Coronary artery (tissue), 2 donors: ENCODE measurements at places on chromosomes 11 and 22.

GRCh38 chr22:25875461-25875860 lies 133.5 kb downstream of the MYO18B start:
- peak; percentile 1 for DNase-seq

DNA sequence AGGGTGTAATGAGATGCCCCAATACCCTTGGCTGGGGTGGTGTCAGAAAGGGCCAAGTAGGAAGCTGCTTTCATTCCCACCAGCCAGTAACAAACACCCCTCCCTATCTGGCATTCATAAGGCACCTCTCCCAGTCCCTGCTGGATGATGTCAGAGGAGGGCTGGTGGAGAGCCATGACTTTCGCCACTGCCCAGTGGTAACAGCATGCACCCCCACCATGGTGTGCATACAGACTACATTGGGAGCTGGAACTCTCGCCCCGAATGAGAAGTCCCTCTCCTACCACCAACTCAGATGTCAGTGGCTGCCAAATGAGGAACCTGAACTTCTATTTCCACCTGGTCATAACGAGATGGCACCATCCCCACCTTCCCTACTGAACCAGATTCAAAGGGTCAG lies 73.3 kb downstream of the SGSM3 start:
- DNase-seq: no peak

DNA sequence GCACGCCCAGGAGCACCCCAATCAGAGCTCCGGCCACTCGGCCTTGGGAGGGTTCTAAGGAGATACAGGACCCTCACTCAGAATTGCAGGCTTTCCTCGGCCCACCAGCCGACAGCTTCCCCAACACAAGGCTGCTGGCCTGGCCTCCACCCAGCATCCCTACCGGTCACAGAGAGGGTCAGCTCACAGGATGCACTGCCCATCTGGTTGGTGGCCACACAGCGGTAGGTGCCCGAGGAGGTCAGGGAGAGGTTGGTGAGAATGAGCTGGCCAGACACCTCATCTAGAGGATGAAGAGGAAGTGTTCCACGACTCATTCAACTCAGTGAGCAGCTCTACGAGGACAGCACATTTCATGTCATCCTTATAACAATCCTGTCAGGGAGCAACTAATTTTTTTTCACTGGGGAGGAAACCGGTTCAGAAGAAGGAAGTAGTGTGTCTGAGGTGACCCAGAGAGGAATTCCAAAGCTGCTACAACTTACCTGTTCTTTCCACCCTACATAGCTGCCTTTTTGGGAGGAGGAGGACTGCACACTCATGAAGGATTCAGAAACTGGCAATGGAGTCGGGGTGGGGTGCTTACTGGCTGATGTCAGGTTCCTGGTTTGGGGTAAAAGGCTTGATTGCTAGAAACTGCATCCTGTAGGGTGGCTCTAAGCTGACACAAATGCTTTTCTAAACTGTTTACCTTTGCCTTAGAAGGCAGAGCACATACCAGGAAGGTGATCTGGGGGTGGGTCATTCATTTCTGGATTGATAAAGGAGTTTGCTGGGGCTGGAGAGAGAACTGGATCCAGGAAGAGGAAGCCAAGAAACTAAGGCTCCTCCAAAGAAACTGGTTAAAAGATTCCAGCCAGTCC lies 3.3 kb downstream of the VSIG2 start:
- no peak for DNase-seq

- DNase-seq: no peak
Observed at GRCh38 chr11:64450168-64450560, 91.2 kb downstream of the RPS6KA4 start.

DNA sequence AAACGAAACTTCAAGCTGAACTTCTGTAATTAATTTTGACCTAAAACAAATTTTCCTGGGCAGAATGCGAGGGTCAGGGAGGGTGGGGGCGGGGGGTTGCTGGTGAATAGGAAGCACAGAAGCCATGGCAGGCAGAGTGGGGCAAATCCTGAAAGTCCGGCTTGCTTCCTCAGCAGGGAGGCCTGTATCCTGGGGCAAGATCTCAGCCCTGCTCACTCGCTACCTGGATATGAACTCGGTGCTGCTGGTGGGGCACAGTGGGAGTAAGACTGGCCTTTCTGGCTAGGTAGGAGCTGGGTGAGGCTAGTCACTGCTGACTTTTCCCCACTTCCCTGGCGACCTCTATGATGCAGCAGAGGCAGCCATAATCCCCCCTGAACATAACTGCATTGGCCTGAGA lies 168.9 kb upstream of the CHORDC1 start:
- no peak for DNase-seq

DNA sequence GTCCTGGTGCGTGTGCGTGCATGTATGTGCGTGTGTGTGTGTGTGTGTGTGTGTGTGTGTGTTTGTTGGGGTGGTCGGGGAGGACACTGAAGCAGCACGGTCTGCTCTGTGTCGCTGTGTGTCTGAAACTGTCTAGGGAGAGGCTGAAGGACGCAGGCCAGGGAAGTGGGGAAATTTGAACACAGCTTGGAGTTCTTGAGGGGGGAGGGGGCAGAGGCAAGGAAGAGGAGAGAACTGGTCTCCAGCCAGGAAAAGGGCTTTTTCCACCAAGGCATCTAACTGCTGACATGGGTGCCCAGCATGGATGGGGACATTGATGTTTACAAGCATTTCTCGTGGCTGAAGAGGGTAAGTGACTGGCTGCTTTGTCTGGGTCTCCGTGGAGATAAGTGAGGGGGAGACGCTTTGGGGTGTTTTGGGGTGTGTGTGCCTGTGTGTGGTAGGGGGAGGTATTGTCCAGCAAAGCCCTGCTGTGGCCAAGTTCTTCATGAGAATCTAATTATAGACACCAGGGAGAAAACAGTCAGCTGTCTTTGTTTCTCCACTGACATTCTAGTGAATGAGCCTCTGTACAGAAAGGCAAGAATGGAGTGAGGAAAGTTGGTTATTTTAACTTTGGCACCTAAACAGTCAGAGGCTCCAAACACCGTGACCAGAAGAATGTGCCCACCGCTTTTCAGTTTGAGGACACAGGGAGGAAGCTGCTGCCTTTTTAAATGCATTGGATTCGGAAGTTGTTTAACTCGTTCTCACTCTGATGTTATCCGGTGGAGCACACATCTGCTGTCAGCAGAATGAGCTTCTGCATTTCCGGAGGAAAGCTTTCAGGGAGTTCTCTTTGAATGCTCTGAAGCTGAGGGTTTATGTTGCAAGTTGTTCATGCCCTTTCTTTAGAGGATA lies 63.7 kb downstream of the PPFIBP2 start:
- DNase-seq: peak; percentile 85

DNA sequence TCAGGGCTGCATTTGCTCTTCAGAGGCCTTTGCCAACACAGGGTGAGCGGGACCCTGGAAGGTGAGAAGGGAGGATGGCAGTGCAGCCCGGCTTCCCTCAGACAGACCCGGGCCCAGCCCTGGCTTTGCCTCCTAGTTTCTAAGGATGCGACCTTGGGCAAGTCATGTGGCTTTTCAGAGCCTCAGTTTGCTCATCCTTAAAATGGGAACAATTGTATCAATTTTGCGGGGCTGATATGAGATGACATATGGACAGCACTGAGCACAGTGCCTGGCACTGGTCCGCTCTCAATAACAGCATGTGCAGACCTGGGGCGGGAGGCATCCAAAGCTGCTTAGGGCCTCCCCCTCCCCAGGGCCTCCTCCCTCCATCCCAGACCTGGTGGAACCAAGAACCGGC lies 74.7 kb upstream of the THY1 start:
- no peak for DNase-seq

GRCh38 chr22:47550524-47551430 lies 788.3 kb downstream of the TBC1D22A start:
- peak; percentile 57 for DNase-seq

GRCh38 chr11:67996622-67997474 lies 7.0 kb downstream of the UNC93B1 start:
- peak; percentile 74 for DNase-seq

DNA sequence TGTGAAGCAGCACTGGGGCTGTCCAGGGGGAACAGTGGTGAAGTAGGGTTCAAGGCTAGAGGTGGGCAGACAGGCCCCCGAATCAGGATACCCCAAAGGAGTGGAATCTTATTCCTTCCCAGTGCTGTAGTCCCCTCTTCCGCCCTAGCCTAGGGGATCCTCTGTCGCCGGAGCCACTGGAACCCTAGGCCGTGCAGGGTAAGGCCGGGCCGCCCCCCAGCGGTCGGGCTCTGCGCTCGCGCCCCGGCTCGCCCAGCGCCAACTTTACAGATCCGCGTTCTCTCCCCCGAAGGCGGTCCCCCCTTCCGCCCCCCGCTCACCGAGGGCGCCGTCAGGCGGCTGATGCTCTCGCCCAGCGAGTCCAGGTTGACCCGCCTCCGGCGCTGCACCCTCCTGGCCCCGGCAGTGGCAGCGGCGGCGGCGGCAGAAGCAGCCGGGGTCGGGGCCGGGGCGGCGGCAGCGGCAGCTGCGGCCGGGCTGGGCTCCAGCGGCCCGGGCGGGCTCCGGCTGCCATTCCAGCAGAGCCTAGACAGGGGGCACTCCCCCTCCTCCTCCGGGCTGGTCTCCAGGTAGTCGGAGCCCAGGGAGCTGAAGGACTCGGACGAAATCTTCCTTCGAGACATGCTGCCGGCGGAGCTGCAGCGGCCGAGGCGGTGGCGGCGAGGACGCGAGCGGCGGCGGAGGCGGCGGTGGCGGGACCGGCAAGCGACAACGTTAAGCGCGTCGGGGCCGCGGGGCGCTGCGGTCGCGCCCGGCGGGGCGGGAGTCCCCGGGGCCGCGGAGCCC lies 650 bp downstream of the GUCY1A2 start:
- DNase-seq: peak; percentile 69

DNA sequence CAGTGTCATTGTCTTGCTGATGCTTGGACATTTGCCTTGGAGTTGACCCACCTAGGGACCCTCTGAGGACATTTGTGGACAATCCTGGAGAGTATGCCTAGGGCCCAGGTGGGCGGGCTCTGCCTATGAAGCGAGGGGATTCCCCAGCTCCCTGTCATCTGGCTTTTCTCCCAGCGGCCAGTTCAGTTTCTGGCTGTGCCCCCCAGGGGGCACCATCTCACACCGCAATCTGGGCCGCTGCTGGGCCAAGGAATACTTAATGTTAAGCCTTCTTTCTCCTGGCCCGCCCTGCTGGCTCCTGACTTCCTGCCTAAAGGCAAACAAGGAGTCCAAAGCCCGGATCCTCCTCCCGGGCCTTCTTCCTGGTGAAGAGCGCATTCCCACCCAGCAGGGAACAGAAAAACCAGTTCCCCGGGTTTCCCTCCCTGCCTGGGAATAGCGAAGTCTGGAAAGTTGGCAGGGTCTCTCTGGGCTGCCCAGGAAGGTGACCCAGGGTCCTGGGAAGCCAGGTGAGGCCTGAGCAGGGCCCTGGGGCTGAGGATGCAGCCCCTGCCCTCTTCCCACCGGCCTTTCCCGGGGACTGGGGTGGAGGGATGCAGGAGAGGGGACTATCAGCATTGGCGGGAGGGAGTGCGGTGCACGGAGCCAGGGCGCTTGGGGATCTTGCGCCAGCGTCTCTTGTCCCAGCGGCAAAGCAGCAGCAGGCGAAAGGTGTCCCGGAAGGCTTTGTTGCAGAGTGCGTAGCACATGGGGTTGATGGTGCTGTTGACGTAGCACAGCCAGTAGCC lies 11.9 kb downstream of the CHRM1 start:
- DNase-seq: no peak
